ENCODE measurements at places on chromosomes 3 and 15.

GRCh38 chr3:58419780-58420507 is 13.7 kb downstream of the PDHB start:
- DNase-seq, result no peak

DNA sequence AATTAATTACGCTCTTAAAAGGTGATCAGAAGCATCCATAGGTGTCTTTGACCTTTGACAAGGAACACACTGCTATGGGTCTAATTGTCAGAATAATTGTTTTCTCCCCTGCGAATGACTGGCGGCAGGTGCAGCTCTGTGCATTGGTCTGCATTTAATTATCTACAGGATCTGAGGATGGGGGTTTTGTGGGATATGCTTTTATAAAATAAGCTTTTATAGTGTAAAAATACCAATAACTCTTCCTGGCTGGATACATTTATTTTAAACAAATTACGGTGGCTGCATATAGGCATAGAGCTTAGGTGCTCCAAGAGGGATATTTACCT is 201.6 kb upstream of the RGMA start:
- DNase-seq, result no peak

GRCh38 chr15:50830477-50831354 is 65.2 kb upstream of the SPPL2A start:
- no peak for DNase-seq

GRCh38 chr15:71180986-71181853 is 65.9 kb downstream of the THSD4 start:
- no peak for DNase-seq

GRCh38 chr3:40179016-40179415 is 130.5 kb upstream of the EIF1B start:
- DNase-seq, result peak; percentile 87

- DNase-seq, result no peak
Measured at GRCh38 chr3:38657369-38657768, 7.9 kb upstream of the SCN5A start.

DNA sequence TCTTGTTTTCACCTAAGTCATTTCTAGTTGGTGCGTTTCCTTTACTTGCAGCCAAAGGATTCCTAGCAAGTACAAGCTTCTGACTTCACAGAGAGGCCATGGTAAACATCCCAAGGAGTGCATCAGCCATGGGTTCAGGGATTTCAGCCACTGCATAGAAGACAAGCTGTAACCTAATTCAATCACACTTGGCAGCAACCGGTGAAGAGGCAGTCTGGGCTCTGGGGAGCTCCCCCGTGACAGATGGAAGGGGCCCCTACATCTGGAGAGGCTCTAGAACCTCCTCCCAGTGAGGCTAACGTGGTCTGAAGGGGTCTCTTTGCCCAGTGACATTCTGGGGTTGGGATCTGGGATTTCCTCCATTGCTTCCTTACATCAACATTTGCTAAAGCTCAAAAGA is 8.4 kb upstream of the SNRPA1 start:
- DNase-seq, result no peak

- no peak for DNase-seq
Measured at GRCh38 chr3:172202797-172203196, 163.4 kb downstream of the FNDC3B start.

GRCh38 chr3:192169332-192169915 is 557.9 kb downstream of the FGF12 start:
- DNase-seq, result no peak

DNA sequence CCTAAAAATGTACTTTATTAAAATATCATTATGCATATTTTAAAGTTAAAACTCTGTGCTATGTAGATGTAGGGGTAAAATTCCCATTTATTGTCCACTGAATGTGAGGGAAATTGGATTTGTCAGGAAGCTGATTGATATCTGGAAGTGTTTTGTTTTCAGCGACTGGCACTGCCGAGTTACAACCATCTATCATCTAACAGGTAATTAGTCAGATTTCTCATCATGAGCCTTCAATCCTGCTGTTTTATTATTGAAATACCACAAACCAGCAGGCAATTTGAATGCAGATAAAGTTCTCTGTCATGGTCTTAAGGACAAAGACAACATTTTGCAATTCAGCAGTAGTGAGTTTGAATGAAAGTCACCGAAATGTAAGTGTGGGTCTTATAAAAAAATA is 40.5 kb downstream of the ZIC1 start:
- no peak for DNase-seq

DNA sequence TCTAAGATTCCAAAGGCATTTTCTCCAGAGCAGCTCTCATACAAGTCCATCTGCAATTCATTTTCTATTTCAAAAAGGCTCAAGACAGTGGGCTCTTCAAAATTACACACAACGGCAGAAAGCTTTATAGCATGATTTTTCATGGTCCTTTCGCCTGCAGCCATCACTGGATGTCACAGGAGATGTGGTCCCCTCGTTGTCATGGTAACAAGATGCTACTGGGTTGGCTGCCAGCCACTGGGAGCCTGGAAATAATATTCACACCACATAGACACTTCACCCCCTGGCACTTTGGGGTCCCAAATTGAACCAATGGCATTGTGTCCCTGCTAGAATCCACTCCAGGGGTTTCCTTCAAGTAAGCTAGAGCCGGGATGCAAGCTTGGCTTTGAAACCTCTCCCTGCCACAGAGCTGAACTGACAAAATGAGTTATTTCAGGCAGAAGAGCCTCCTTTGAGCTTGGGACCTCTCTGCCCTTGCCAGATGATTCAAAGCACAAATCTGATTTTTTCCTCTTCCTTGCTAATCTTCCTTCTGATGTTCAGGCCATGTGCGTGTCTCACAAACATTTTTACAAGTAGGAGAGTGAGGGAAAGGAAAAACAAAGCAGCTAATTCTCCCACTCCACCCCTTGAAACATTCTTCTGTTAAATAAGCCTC is 512.6 kb upstream of the ADAMTS9 start:
- DNase-seq, result no peak

DNA sequence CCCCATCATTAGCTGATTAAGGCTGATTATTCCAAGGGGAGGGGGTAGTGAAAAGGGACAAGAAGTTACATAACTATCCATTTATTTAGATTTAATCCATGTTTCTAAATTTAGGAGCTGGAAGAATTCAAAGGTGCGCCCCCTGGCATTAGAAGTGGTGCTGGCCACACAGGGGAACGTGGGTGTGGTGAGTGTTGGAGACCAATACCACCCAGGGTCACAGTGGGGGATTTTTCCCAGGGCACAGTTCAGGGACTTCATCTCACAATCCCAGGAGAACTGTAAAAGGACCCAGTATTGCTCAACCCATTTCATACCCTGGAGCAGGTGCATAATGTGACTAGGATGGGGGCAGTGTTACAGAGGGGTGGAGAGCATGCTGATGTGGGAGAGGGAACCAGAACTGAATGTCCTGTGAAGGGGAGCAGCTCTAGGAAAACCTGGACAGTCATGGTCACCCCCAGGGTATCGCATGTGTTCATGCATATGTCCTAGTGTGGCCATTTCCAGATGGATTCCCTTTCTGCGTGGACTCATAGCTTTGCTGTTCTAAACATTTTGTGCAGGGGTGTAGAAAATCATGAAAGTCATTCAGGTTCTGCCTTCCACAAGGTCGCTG is 110.3 kb downstream of the LSM3 start:
- no peak for DNase-seq

- peak; percentile 70 for DNase-seq
Measured at GRCh38 chr3:160885791-160886286, 129.8 kb downstream of the PPM1L start.

- no peak for DNase-seq
Measured at GRCh38 chr3:59709702-59710553, 660.1 kb upstream of the CFAP20DC start.

GRCh38 chr15:64618138-64618537 is 157.3 kb downstream of the RBPMS2 start:
- DNase-seq, result no peak

- no peak for DNase-seq
Measured at GRCh38 chr3:55911266-55911665, 424.2 kb upstream of the WNT5A start.

DNA sequence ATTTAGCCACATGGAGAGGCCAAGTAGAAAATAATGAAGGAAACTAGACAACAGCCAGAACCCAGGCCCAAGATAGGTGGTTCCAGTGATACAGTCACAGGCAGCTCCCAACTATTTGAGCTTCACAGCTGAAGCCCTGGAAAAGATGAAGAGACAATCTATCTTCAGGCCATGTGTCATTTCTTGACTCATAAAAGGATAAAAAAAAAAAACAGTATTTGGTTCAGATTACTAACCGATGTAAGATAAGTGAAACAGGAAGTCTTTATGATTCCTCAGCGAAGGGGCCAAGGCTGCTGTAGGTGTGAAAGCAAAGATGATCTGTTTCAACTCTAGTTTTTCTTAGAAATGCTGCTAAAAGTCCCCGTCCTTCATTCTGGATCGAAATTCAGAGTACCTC is 394.6 kb downstream of the ZNF385D start:
- no peak for DNase-seq

- DNase-seq, result no peak
Measured at GRCh38 chr3:197354568-197355001, 56.2 kb upstream of the DLG1 start.

GRCh38 chr3:42655980-42656679 is 2.6 kb downstream of the ZBTB47 start:
- DNase-seq, result no peak

- no peak for DNase-seq
Measured at GRCh38 chr3:169323578-169324451, 339.7 kb downstream of the MECOM start.
